ENCODE measurements at places on chromosomes 2 and 18.

GRCh38 chr2:219405958-219406860, 12.0 kb upstream of the DES start:
- DNase-seq = no peak

GRCh38 chr18:33123862-33124518, 316.5 kb downstream of the CCDC178 start:
- no peak for DNase-seq

- DNase-seq = peak; percentile 44
Observed at GRCh38 chr2:38947241-38948239, 57.9 kb downstream of the ARHGEF33 start.

GRCh38 chr18:55237660-55238059, 278.4 kb upstream of the CCDC68 start:
- no peak for DNase-seq

DNA sequence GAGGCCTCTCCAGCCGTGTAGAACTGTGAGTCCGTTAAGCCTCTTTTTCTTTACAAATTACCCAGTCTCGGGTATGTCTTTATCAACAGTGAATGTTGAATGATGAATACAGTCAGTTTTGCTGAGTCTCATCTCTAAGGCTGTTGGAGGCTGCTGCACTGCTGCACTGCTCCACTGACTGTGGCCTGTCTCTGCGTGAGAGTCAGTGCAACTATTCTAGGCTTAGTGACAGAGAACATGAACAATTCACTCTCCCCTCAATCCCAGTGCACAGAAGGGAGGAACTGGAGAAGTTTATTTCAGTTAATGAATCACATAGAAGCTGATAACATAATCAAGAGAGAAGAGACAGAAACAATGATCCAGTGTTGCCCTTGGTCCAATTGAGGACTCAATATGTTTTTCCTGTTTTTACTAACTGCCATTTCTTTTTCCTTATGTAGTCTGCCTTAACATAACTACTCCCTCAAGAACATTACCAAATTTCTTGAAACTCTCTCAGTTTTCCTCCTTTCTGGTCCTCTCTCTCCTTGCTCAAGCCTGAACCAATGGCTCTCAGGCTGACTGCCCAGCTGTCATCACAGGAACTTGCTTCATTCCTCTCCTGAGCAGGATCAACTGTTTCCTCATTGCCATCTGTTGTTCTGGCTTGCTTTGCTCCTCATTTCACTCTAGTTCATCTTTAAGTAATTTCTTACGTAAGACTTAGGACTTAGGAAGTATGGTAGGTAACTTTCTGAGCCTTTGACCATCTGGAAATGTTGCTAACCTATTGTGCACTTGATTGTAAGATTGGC, 483.2 kb downstream of the METTL4 start:
- peak; percentile 82 for DNase-seq

DNA sequence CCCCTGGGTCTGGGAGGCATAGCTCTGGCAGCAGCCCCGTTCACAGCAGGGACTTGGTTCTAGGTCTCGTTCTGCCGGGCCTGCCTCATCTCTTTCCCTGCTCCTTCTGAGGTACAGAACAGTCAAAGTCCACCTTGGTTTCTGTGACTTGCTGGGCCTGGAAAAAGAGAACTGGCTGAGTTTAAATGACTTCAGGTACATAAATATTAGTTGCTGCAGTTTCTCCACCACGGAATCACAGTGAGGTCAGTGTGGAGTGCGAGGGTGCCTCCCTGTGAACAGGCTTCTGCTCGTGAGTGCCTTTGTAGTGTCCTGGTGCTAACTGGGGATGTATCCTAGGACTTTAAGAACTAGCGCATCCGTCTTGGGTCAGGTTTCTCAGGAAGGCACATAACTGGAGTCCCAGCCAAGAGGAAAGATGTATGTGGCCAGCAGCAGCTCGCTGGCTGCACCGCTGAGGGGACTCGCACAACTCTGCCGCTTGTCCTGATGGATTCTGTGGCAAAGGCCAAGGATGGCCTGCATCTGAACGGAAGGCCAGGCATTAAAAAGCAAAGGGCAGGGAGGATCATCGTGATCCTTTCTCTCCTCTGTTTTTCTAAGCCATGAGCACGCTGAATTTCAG, 188.6 kb downstream of the SH3RF3 start:
- no peak for DNase-seq

- DNase-seq = no peak
Observed at GRCh38 chr2:201523506-201523905, 72.0 kb downstream of the STRADB start.

- DNase-seq = no peak
Observed at GRCh38 chr2:71576541-71576940, 123.2 kb downstream of the DYSF start.

DNA sequence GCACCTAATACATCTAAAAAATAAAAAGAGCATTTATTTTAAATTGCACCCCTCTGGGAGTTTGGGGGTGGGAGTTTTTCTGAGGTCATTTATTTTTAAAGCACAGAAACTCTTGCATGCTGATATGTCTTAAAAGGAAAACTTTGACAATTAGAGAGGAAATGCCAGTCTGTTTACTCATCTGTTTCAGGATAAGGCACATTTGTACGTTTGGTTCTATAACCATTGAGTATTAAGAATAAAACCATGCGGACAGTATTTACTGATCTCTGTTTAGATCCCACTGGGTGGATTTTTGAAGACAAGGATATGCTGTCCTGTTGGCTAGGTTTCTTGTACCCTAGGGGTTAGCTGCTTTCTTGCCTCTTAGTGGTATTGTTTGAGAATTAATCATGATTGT, 122.9 kb downstream of the TANC1 start:
- DNase-seq = no peak

- no peak for DNase-seq
Observed at GRCh38 chr2:156933645-156934225, 323.8 kb upstream of the GALNT5 start.

GRCh38 chr2:83323038-83323437, 1136.0 kb downstream of the SUCLG1 start:
- DNase-seq = no peak

- no peak for DNase-seq
Observed at GRCh38 chr2:22579341-22579740, 805.6 kb upstream of the KLHL29 start.

GRCh38 chr2:197600306-197600705, 75.1 kb downstream of the RFTN2 start:
- DNase-seq = no peak

GRCh38 chr2:217394510-217395351, 534.9 kb upstream of the TNP1 start:
- DNase-seq = no peak

- no peak for DNase-seq
Observed at GRCh38 chr2:241445426-241445825, 63.0 kb downstream of the STK25 start.

GRCh38 chr2:109173311-109174171, 44.5 kb downstream of the SH3RF3 start:
- DNase-seq = no peak
